ENCODE measurements at places on chromosomes 3 and 15.

GRCh38 chr3:106115557-106115956 lies 246.7 kb upstream of the CBLB start:
- no peak for DNase-seq

DNA sequence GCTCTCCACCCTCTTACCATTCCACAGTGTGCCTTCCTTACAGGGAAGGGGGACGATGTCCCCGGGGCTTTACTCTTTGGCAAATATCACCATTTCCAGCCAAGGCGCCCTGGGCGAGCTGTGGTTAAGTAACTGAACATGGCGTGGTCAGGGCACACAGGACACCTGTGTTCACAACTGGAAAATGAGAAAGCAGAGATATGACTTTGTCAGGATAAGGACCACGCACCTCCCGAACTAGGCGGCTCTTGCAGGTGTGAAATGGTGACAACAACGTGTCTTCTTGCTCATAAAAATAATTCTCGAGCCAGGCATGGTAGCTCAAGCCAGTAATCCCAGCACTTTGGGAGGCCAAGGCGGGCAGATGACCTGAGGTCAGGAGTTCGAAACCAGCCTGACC lies 154.8 kb downstream of the LRRC28 start:
- DNase-seq = no peak

GRCh38 chr3:21446027-21446426 lies 305.0 kb downstream of the ZNF385D start:
- DNase-seq = no peak

- DNase-seq = no peak
Observed at GRCh38 chr3:16084887-16085286, 89.6 kb upstream of the GALNT15 start.

GRCh38 chr15:40285151-40285550 lies 2.3 kb upstream of the ANKRD63 start:
- DNase-seq = no peak

DNA sequence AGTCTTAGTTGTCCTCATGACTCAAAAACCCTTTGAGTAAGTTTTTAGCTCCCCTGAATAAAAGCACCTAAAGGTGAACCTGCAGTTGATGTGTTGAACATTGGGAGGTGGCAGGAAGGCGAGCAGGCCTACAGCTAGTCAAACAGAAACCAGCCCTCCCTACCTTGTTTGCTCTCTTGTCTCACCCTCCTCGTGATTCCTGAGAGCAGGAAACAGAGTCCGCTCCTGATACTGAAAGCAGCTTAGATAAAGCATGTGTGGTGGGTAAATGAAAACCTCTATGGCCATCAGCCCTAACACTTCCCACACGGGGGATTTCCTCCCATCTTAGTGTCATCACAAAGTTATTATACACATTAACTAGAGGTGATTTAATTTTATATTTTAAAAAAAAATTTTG lies 21.8 kb upstream of the CLDN18 start:
- no peak for DNase-seq

GRCh38 chr3:15647611-15648167 lies 46.1 kb downstream of the BTD start:
- DNase-seq = no peak

DNA sequence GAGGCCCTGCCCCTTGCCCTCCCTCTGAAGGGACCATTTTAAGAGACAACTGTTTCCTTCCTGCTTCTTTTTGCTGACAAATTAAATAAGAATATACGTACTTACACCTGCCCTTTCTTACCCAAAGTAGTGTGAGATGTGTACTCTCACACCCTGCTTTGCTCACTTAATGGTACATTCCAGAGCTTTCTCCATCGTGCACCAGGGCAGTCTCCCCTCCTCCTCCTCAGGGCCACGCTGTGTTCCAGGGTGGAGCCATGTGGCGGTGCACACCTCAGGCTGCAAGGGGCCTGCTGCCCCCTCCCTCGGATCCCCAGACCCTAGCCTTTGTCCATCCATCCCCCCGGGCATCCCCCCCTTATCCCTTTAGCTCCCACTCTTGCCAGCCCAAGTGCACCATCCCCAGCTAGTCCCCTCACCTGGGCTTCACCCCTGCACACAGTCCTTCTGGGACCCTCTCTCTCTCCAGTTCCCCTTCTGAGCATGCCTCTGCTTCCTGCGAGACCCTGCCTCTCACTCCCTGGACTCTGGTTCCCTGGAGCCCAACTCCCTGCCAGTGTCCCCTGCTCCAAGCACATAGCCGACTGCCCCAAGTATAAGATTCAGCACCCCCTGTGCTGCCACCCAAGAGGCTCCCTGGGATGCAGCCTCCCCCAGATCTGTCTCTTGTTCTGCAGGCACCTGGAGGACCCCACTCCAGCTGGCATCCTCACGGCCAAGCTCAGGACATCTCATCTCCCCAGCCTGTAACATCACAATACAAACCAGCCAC lies 89.5 kb upstream of the IQSEC1 start:
- no peak for DNase-seq

DNA sequence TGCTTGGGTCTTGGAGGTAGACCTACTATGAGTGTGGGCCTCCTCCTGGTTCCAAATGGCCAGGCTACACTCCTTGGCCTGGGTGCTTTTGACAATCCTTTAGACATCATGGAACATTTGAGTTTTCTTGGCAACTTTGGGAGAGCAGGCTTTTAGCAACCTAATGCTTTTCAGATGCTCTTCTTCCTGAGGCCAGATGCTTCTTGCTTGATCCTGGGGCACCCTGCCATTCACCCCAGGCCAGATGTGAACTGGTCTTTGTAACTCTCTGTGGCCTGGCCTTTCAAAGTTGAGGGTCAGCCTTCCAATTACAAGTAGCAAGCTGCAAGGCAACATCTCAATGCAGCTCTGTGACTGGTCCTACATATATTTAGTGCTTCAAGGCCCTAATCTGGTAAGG lies 40.5 kb downstream of the RTP1 start:
- no peak for DNase-seq

GRCh38 chr15:74584779-74585178 lies 30.9 kb upstream of the CLK3 start:
- DNase-seq = no peak

GRCh38 chr15:51160484-51160883 lies 65.8 kb upstream of the TNFAIP8L3 start:
- DNase-seq = no peak

GRCh38 chr3:48716508-48716981 lies 476 bp downstream of the IP6K2 start:
- DNase-seq = no peak

- DNase-seq = no peak
Observed at GRCh38 chr15:85154061-85154460, 172.4 kb downstream of the PDE8A start.

DNA sequence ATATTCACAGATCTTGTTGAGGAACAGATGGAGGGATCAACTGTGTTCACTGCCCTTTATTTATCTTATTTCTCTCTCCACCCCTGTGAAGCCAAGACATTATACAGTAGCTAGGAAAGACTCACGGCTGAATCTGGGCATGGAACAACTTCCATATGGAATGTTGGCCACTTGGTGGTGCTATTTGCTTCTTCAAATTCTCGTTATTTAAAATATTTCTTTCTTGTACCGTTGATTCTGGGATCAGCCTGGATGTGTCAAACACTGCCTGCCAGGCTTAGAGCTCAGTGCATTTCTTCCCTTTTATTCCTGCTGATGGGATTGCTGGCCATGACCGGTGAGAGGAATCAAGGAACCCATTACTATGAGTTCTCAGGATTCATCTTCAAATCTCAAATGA lies 17.5 kb upstream of the GASK1A start:
- peak; percentile 3 for DNase-seq

DNA sequence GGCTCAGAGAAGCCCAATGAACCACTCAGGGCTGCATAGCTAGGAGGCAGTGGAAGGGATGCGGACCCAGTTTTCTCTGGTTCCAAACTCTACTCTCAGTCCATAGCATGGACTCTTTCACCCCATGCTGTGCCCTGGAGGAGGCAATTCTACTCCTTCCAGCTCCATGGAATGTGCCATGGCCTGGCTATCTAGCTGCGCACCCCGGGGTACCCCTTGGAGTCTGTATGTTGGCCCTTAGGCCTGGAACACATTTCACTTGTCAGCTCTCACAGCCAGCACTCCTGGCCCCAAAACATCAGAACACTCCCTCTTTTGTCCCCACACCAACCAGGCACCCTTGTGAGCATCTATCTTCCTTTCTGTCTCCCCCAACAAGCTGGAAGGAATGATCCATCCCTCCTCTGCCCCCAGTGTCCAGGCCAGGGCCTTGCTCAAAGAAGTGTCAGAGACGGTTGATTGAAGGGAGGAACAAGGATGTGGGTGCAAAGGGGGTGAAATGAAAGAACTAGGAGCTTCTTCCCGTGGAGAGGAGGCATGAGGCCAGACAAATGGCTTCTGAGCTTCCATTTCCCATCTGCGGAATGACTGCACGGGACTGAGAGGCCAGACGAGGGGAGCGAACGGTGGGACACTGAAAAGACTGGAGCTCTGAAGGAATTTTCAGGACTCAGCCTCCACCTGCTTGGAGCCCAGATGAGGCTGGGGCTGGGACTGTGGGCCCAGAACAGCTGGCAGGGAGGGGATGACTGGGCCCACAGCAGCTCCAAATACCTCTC lies 2.8 kb downstream of the PRSS50 start:
- DNase-seq = no peak

DNA sequence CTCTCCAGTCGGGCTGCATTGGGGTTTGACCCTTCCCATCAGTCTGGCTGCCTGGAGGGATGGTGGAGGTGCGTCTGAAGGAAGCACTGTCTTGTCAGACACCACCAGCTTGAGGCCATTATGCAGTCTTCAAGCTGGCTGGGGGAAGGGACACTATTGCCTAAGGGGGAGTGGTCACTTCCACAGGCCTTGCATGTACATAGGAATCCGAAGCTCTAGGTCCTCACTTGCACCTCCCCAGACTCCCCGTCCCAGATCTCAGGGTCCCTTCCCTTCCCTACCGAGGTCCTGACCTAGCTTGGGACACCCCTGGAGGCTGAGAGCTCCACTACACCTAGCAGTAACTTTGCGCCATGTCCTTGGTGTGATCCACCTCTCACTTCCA lies 48.6 kb upstream of the KLF13 start:
- DNase-seq = no peak

DNA sequence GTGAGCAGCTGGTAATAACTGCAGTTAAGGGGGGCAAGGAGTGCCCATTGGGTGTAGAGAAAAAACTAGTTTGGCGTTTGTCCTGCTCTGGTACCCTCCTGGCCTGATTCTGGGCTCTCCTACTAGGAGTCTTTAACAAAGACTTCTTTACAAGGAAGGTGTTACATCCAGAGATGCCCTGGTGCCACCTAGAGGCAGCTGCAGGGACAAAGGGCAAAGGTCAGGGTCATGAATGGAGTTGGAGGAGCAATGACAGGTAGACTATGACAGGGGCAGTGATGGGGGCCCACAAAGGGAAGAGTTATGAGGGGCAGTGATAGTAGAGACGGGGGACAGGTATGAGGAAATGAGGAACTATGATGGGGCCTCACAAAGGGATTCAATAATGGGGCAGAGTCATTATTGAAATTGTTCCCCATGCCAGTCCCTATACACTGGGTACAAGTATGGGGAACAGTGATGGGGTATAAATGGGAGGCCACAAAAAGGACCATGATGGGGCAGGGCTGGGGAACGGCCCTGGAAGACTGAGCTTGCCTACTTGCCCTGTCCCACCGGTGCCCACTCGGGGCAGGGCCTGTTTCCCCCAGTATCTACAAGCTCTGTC lies 7.9 kb downstream of the CCDC71 start:
- peak; percentile 52 for DNase-seq

- DNase-seq = no peak
Observed at GRCh38 chr15:47862402-47862801, 145.1 kb downstream of the SEMA6D start.

DNA sequence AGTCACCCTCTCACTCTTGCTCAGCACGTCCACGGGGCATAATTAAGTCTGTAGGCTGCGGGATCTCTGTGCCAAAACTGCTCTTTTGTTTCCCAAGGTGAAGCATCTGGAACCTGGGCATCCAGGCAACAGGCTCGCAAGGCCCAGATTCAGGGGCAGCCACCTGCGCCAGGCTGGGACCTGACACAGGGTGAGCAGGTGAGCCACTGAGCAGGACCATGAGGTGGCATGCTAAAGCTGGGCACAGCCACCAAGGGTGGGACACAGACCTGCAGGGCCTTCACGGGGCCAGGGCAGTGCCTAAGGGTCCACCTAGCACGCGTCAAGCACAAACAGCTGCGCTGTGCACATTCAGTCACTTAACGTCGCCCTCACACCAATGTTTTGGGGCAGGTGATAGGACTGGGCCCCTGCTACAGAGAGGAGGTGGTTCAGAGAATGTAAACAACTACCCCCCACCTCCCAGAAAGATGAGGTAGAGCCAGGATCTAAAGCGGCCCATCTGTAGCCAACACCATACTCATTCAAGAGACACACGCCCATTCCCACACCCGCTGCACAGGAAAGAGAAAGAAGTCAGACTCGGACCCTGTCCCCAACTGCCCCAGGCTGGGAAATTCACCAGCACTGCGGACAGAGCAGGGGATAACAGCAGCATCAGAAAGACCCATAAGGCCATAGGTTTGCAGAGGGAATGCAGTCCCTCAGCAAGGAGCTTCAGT lies 16.3 kb downstream of the XXYLT1 start:
- DNase-seq = no peak

DNA sequence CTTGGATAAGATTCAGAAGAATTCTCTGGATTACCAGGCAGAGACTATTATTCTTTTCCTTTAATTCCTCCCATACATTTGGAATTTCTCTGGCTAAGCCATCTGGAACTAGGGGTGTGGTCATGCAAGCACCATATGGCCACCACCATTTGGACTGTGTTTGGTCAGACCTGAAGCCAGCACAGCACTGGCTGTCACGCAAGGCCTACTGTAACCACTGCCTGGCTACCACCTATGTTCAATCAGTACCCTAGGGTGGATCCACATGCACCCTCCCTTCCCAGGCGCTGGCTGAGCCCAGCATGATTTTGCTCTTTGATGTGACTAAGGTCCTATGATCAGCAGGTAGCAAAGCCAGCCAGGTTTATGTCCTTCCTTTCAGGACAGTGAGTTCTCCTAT lies 287.8 kb upstream of the GOLIM4 start:
- no peak for DNase-seq

DNA sequence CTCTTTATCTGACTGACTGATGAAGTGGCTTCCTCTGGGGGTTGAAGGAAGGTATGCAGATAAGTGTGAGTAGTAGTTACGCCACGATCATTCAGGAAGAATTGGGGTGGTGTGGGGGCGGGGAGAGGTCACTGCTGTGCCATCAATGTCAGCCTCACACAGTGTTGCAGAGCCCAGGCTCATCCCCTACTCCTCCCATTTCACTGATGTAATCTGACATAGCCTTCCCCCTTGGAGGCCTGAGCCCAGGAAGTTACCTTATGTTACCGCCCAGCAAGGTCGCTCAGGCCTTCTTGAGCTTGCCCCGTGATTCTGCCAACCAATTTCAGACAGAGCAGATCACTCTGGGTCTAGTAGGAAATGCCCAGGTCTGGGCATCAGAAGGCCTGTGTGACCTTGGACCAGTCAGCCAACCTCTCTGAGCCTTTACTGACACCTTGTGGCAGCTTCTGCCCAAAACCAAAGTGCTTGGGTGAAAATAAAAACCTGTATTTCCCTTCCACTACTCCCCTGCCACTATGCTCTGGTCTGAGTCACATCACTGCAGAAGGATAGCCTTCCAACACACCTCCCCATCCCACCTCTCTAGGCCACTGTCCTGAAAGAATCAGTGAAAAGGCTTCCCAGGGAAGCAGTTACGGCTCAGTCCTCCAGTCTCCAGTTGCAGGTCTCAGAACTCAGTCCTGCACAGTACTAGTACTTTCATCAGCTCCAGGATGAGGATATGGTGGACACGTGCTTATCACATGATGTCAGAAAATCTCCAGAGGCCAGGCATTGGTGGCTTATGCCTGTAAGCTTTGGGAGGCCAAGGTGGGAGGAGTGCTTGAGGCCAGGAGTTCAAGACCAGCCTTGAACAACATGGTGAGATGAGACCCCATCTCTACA lies 28.1 kb upstream of the INSYN1 start:
- no peak for DNase-seq

All from stimulated activated CD4-positive, alpha-beta T cell treated with anti-CD3 and anti-CD28 coated beads, TNF-alpha, amount 100 ng/mL, for 24 hours (primary cell).